ENCODE measurements at places on chromosomes 2 and 18.

DNA sequence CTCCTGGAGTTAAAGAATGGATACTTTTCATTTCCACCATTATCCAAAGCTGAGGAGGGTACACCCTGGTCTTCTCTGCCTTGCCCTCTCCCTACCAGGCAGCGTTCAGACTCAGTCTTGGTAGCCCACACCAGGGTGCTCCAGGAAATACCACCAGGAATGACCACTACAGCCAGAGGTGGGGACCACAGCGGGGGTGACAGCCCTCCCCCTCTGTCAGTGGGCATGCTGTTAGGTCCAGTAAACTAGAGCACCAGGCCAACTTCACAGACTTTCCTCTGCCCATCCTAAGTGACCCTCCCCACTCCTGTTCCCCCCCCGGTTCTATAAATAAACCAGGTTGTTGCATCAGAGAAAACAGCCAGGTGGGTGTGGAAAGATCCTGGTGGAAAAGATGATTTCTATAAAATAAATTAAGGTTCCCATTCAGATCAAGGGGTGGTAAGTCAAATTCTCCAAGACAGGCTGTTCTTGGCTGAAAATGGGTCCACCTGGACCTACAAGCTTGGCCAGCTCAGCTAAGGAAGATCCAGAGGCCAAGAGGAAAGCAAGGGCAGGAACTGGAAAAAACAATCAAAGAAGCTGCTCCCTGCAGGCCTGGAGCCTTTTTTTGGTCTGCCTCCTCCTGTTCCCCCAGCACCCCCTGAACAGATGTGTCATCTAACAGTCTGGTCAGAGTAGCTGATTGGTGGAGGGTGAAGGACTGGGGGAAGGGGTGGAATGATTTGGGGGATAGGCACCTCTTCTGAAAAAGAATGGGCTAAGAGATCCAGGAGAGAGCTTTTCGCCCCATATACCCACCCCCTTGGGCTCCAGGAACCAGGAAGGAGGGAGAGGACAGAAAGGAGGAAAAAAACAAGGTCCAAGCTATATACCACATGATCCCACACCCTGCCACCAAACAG lies 2.3 kb downstream of the RAB11FIP5 start:
- DNase-seq: no peak

- no peak for DNase-seq
Measured at GRCh38 chr2:225104971-225105370, 62.7 kb upstream of the DOCK10 start.

DNA sequence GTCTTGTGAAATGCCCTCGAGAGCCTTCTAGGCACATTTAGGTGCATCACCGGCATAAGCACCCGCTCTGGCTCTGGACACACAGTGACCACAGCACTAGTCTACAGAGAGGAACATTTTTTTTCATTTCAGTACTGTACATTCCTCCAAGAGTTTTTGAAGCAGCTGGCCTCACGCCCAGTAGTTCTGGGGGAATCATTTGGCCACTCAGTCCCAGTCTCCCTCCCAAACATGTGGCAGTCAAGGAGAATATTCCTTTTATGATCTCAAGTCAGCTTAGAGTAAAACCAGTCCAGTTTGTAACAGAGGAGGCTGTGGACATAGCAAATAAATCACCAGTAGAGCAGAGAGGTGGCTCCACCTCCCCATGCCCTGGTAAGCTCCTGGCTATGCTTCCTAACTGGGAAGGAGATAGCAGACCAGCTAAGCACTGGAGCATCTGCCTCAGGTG lies 48.1 kb downstream of the KCNE4 start:
- no peak for DNase-seq

DNA sequence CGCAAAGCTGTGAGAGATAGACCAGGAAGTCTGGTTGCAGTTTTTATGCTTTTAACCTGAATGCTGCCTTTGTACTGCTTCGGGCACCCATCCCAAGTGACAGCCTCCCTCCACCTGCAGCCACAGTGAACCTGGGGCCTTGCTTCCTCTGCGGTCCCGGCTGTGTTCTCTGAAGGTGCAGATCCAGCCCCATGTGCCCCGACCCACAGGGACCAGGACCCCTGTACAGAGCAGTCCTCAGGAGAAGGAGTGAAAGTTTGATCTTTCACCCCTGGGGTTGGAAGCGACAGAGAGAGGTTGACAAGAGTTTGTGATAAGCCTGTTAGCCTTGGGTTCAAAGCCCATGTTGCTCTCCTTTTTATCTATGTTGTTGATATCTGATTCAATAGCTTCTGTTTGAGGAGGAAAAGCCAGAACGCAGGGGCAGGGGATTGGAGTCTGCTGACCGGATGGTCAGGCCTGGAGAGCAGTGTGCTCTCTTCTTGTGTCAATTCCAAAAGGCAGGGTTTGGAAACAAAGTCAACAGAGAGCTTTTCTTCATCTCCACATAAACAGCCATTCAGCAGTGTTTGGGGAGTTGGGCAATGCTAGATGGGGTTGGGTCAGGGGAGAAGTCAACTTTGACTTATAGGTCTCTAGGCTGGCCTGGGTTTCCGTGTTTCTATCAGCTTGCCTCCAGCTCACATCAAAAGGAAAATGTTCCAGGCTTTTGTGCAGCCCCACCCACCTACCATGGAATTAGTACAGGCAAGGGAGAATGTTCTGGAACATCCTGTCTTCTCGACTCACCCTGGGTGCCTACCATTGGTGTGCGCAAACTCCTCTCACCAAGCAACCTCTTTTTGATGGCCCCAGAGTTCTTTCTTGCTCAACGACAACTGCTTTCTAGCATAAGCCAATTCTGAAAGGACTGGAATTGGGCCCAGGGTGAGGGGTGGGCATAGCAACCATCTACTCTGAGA lies 214.9 kb downstream of the ALPK2 start:
- DNase-seq: no peak

DNA sequence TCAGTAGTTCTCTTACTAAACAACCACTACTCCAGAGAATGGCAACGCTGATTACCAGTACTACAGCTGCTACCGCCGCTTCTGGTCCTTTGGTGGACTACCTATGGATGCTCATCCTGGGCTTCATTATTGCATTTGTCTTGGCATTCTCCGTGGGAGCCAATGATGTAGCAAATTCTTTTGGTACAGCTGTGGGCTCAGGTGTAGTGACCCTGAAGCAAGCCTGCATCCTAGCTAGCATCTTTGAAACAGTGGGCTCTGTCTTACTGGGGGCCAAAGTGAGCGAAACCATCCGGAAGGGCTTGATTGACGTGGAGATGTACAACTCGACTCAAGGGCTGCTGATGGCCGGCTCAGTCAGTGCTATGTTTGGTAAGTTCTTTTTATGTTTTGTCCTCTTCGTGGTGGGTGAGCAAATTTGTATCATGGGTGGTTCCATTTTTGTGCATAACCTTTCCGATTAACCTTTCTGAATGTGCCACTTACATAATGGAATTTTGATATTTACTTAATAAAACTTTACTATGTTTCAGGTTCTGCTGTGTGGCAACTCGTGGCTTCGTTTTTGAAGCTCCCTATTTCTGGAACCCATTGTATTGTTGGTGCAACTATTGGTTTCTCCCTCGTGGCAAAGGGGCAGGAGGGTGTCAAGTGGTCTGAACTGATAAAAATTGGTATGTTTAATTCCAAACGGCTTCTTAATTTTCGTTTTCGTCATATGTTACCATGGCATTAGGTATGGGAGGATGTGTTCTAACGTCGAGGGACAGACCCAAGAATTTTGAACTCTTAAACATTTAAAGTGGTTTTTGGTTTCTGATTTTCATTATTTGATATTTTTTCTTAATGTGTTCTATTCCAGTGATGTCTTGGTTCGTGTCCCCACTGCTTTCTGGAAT lies 1.3 kb downstream of the SLC20A1 start:
- no peak for DNase-seq

DNA sequence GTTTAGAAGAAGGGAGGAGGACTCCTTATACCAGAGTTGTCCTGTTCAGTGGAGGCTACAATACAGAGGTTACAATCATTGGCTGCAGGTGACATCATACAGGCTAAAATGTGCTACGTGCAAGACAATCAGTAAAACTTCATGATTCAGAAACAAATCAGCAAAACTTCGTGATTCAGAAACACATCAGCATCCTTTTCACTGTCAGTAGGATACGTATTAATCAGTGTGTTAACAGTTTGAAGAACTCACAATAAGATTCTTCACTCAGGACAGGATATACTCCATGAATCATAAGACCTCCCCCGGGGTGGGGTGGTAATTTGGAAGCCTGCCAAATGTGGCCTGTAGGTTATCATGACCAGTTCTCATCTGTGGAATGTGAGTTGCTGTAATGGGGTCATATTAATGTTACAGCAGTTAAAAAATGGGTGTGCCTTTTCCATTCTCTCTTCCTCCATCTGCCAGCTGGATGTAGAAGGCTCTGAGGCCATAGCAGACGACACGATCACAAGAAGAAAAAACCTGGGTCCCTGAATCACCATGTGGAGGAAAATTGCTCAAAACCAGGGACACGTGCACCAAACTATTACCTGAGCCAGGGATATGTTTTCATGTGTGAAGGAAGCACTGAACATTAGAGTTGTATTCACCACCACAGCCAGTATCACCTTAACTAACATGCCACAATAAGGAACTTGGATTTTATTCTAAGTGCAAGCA lies 134.8 kb upstream of the CREB1 start:
- no peak for DNase-seq

- DNase-seq: no peak
Measured at GRCh38 chr2:114709936-114710850, 267.8 kb downstream of the DPP10 start.

DNA sequence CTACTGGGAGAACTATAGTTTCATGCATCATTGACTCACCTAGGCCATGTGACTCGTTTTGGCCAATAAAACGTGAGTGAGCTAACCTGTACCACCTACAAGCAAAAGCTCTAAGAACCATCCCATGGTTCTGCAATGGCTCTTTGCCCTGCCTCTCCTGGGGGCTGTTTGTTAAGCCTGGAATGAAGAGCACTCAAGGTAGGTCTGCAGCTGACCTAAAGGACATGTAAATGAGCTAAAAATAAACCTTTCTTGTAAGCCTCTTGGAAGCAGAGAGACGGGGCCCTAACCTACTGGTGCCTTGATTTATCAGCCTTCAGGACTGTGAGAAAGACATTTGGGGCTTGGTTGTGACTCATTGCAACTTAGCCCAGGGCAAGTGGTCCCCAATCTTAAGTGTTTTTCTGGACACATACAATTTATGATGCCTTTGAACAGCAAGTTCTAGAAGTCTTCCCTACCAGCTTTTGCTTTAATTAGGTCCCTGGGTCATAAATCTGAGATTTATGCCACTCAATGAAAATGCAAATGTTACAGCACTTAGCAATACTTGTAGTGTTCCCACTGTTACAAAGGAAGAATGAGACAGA lies 107.4 kb downstream of the OSBPL6 start:
- no peak for DNase-seq

- no peak for DNase-seq
Measured at GRCh38 chr2:118813601-118814339, 33.7 kb downstream of the EN1 start.

DNA sequence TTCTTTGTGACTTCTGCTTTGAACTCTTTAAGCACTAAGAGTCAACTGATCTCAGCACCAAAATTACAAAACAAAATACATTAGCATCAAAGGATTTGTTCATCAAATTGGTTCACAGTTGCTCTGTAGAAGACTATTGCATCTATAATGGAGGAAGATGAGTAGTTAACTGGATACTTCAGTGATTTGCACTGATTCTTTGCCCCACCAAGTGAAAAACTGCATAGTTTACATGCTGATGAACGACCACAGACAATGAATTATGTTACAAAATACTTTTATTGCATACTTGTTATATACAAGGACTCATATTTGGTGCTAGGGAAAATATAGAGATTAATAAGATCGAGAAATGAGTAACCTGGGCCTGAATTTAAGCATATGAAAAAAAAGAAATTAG lies 107.2 kb downstream of the SCG2 start:
- DNase-seq: no peak

DNA sequence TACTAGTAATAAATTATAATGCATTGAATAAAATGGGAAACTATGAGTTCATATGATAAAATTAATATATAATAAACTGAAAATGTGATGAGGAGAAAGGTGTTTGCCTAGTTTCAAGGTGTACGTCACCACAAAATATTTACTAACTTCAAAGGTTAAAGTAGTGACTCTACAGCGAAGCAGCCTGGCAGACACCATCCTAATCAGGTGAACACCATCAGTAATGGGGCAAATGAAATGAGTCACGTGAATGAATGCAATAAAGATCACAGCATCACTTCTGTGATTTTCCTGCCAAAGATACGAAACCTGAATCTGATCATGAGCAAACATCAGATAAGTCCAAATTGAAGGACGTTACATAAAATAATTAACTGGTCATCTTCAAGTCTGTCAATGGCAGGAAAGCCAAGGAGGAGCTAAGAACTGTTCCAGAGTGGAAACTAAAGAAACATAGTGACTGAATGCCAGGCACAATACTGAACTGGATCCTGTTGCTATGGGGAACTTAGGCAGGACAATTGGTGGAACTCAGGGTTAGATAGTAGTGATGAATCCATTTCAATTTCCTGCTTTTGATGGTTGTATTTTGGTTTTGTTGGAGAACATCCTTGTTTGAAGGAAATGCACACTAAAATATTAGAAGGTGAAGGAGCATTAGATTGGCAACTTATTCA lies 12.1 kb upstream of the NOSTRIN start:
- no peak for DNase-seq

DNA sequence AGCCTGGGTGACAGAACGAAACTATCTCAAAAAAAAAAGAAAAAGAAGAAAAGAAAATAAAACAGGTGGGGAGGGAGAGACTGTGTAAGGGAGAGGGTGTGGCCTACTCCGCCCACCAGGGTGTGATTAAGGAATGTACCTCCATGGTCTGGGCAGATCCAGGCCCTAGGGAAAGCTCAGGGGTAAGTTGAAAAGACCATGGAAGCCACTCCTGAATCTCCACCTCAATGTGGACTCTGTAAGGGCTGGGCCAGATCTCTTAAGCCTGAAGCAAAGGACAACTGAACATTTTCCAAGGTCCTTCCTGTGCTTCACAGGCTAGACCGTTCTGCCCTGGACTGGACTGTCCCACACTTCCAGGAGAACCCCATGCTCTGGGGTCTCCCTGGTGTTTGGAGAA lies 9.7 kb upstream of the ATG16L1 start:
- DNase-seq: no peak

DNA sequence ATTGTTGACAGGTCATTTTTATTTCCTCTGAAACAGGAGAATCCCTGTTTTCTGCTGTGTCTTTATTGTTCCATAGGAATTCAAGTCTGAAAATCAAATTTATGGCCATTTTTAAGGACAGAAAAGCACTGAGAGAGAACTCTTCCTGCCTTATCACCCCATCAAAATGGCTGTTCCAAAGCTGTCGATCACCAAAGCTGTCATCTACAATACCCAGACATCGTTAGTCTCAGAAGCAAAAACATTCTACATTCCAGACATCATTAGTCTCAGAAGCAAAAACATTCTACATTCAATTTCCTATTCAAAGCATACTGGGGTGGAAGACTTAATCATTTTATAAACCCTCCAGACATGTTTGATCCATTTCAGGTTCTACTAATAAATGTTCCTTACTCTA lies 44.4 kb downstream of the SCRN3 start:
- no peak for DNase-seq
